ENCODE measurements at places on chromosomes 1 and 21.
A peak's percentile ranks its signal among the peaks of the same experiment; 100 is the strongest.

GRCh38 chr1:2287649-2288048 lies 59.5 kb downstream of the SKI start:
- no peak for DNase-seq

GRCh38 chr1:39996396-39997004 lies 41.6 kb downstream of the MFSD2A start:
- DNase-seq = no peak

- no peak for DNase-seq
Measured at GRCh38 chr1:9440261-9440660, 99.0 kb upstream of the SLC25A33 start.

DNA sequence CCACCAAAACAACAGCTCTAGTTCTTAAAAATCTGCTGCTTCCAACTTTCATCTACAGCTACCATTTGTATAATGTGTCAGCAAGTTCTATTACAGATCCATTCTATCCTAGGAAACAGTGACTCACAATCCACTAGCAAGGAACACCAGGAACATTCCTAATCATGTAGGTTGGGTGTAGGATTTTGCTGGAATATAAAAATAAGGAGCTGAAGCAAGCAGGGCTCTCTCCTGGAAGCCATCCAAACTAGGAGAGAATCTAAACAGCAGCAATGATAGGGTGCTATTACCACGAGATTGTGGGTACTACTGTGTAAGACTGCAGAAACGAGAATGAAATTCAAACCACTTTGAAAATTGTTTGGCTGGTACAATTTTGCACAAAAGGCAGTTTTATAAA lies 135.0 kb downstream of the PTPN14 start:
- DNase-seq = no peak

GRCh38 chr1:48556186-48556850 lies 84.3 kb upstream of the SPATA6 start:
- DNase-seq = no peak

GRCh38 chr1:66334318-66334717 lies 199.6 kb upstream of the SGIP1 start:
- no peak for DNase-seq

GRCh38 chr1:85352055-85352454 lies 75.6 kb upstream of the BCL10 start:
- no peak for DNase-seq

- no peak for DNase-seq
Measured at GRCh38 chr1:191974004-191974403, 184.3 kb upstream of the RGS18 start.

DNA sequence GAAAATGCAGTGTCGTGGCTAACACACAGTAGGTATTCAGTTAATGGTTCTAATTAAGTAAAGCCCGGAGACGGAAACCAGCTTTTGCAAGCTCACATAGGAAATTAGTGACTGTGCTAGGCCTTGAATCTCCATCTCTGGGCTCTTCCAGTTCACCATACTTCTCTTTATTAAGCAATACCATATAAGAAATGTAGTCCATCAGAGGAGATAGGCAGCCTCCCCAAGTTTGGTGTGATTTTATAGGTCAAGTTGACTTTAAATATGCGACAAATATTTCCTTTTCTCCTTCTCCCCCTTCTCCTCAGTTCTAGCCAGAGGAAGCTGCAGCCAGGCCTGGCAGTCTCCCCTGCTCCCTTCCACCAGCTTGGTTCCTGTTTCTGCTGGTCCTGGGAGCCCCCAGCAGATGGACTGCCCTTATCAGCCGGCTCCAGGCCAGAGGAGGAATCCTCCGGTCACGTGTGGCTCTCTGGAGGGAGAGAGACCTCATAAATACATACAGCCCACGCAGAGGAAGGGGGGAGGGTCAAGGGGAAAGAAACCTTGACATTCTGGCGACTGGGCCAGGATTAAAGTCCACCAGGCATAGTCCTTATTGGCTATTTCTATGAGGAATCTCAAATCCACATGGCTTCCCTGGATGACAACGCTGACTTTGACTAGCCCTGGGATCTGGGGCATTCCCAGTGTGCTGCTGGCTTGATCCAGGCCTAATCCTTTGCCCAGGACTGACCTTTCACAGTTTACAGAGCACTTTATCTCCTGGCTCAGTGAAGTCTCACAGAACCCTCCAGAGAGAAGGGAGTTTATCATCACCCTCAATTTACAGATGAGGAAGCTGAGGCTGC lies 115.1 kb upstream of the JUN start:
- peak; percentile 69 for DNase-seq

DNA sequence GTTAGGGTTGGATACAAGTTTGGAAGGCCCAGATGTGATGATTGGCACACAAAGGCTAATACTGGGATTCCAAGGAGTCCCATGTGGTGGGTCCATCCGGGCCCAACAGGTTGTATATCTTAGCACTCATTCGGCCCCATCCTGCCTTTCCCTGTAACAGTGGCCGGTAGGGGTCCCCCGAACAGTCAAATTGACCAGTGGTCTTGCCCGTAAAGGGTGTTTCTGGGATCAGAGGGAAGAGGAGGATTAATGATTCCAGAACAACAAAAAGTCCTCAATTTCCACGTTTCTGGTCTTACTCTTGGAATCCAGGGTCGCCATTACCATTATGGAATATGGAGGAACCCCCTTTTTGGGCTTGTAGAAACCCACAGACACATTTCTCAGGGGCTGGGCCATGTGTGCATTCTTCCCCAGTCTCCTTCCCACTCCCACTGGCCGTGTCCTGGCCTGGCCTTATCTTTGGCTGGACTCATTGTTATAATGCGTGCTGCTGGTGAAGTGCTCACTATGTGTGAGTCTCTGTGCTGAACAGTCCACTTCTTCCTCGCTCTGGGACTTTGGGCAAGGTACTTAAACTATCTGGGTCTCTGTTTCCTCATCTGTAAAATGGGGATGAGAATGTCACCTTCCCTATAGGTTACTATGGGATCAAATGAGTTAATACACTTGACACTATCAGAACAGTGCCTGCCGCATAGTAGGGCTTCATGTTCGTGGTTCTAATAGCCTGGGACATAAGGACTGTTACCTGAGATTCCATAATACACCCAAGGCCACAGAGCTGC lies 161.8 kb downstream of the DYRK1A start:
- DNase-seq = no peak

All from bone marrow (tissue), 2 donors.